Tongue (tissue), 3 donors: ENCODE measurements at places on chromosomes 7 and 10. TPM values are rescaled to one million over a fixed set of nuclear protein-coding genes. Genes with fewer than 3 reads are reported as not detected.

DNA sequence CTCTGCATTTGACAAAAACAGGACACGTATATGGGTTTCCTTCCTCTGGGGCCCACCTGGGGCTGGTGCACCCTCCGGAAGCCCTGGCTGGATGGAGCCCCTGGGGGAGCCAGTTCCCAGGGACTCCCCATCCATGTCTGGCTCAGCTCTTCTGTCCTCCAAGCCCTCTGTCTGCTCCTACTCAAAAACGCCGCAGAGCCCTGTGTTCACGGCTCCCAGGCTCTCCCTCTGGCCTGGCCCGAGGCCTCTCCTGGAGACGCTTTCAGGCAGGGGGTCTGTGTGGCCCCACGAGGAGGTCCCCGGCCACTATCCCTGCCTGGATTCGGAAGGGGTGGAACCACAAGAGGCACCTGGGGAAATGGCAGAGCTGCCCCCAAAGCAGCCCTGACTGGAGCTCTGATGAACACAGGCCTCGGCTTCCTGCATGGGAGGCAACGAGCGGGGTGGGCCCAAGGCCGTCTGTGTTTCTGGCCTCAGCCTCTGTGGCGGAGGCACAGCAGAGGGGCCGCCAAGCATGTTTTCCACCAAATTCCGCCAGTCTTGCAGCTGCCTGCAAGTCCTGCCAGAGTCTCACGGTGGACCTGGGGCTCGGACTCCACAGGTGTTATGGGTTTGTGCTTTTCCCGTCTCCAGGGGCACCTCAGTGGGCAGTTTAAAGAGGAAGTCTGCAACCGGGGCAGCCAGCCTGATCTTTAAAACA, 22.6 kb upstream of the INPP5A start:
- DNase-seq, result peak; percentile 81

DNA sequence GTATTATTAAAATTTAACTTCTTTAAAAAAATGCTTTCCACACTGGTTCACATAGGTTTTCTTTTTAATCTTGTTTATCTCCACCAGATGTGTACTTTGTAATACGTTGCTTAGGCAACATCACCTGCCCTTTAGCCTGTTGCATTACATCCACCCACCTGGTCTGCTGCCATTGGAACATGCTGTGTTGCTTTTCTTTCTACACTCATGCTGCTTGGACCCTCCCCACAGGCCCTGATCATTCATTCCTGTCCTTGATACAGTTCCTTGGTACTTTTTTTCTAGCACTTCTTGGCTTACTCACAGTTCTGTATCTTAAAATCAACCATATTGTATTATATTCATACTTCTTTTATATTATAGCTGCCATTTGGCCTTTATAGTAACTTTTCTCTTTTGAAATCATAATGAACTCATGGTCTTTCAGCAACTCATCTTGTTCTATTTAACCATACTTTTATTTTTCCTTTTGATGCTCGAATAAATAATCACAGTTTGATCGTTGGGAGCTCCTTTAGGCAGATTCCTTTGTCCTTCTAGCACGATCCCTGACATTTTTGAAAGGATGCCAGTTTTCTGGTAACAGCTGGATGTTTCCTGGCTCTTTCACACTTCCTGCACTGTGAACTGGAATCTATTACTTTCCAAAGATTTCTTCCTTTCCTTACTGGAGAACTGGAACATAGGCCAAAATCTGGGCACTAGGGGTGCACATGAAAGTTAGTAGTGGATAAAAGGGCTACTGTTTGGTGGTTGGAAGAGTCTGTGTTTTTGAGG, 125.1 kb downstream of the CDK14 start:
- DNase-seq, result peak; percentile 89

GRCh38 chr10:83357004-83357403, 782.3 kb upstream of the GHITM start:
- DNase-seq, result no peak

GRCh38 chr7:36070230-36070629, 82.8 kb upstream of the EEPD1 start:
- DNase-seq, result peak; percentile 32

DNA sequence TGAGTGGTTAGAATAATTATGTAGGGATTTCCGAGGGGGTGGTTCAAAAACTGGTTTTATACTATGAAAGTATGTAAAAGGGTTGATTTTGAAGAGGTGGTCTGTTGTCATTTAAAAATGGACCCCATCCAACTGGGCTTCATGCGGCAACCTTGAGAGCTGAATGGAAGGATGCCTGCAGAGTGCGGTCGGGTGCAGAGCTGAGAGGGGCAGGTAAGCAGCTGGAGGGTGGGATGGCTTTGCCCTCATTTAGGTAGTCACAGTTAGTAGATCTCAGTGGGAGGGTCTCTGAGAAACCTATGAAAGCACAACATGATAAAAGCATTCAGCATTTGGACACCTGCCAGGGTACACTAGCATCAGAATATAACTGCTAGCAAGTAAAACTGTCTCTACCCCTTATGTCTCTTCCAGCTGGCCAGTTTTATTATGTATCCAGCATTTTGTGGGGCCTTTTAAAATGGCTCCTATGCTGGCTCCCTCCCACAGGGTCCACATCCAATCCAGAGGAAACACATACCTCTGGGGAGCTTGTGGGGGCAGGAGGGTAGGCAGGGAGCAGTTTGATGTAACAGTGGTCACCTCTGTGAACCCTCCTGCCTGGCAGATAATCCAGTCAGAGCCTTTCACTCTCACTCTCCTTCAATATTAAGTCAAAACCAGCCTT, 75.9 kb upstream of the MAGI2 start:
- DNase-seq, result no peak

The GDF2 gene
- not detected for total RNA-seq
